ENCODE measurements at places on chromosomes 1 and 21.

- DNase-seq, result peak; percentile 2
These were observed 120.8 kb downstream of the LMO4 start for GRCh38 chr1:87449348-87449963.

DNA sequence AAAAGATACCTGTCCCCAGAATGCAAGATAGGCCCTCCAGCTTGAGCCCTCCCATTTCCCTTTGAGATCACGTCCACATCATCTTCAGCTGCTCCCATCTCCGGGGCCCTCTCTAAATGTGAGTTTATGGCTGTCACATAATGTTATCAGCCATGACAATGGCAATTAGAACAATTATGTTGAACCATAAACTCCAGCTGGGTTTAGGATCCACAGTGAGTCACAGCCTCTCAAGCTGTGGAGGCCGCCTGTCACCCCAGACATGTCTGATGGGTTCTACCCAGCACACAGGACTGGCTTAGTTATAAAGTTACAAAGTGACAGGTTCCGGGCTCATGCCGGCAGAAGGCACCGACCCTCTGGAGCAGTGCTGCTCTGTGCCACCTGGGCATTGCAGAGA lies 597.3 kb downstream of the PTPRU start:
- DNase-seq, result no peak

DNA sequence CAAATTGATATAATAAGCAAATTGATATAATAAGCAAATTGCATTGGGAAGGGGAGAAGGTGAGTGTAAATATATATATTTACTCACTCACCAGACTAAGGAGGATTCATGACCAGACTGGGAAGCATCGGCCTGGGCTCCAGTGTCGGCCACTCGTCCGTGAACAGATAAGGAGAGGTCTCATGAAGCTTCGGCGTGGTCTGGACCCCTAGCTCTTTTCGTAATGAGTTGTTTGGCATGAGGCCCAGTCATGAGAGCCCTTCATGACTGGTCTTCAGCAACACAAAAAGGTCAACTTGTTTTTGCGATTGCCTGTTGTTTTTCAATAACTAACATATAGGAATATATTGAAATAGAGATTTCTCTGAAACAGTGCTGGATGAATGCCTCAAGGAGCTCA lies 222.9 kb upstream of the KCNK2 start:
- DNase-seq, result no peak

GRCh38 chr1:104291156-104291555 lies 541.5 kb downstream of the AMY1C start:
- DNase-seq, result no peak

- DNase-seq, result no peak
These were observed 24.6 kb downstream of the WNT3A start for GRCh38 chr1:228031276-228031995.

- DNase-seq, result no peak
These were observed 12.1 kb downstream of the ARHGEF16 start for GRCh38 chr1:3466366-3467075.

DNA sequence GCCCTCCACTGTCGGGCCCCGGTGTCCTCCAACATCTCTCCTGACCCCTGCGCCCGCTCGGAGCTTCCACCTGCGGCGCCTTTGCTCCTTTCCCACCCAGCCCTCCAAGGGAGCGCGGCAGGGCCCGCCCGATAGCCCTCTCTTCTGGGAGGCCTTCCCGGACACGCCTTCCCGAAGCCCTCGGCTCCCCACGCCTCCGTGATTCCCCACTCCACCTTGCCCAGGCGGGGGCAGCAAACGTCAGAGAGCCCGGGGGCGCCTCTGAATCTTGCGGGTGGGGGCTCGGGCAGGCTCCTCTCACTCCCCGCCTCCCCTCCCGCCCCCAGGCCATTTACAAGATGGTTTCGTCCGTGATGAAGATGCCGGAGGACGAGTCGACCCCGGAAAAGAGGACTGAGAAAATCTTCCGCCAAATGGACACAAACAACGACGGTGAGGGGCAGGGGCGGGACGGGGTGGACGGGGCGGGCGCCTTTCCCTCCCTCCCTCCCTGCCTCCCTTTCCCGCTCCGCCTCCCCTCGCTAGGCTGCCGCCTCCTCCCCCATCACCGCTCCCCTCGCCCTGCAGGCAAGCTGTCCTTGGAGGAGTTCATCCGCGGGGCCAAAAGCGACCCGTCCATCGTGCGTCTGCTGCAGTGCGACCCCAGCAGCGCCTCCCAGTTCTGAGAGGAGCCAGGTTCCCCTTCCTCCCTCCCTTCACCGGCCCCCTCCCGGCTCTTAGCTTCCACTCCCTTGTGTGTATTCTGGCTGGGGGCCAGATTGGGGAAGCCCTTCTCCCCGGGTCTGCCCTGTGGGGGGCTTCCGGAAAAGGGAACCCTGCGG lies 7.1 kb downstream of the HPCA start:
- no peak for DNase-seq

- DNase-seq, result no peak
These were observed 149.9 kb downstream of the MRPL39 start for GRCh38 chr21:25457411-25457810.

- no peak for DNase-seq
These were observed 14.3 kb upstream of the SEC16B start for GRCh38 chr1:177984136-177984525.

GRCh38 chr21:46604329-46604974 lies 430 bp downstream of the S100B start:
- no peak for DNase-seq

- no peak for DNase-seq
These were observed 31.9 kb upstream of the LHX4 start for GRCh38 chr1:180198196-180198595.

DNA sequence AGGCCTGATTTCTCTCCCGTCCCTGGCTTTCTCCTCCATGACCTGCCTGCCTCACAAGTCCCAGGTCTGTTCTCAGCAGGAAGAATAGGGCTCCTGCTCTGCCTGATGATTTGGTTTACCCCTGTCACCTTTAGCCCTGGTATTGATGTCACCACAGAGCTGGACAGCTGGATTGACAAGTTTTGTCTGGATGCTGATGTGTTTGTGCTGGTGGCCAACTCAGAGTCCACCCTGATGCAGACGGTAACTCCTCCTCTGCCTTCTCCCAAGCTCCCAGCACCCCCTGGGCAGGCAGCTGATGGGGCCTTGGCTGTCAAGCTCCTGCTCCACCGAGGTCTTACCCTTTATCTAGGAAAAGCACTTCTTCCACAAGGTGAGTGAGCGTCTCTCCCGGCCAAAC lies 18.4 kb downstream of the MFN2 start:
- no peak for DNase-seq

- no peak for DNase-seq
These were observed 183.7 kb upstream of the RRP15 start for GRCh38 chr1:218101409-218101808.

DNA sequence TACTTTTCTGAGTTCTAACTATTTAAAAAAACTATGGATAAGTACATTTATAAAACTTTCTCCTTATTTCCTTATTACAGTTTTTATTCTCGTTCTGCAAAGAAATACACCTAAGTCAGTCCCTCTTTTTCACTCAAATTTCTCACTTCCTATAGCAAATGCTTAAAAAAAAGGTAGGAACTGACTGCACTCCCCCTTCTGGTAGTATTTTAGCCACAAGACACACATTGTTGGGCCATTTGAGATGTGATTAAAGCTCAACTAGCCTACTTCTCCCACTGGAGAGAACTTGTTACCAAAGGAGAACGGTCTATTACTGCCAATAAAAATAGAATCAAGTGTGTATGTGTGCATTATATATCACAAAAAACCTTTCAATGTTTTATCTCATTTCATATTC lies 521.9 kb upstream of the PRMT6 start:
- DNase-seq, result no peak

DNA sequence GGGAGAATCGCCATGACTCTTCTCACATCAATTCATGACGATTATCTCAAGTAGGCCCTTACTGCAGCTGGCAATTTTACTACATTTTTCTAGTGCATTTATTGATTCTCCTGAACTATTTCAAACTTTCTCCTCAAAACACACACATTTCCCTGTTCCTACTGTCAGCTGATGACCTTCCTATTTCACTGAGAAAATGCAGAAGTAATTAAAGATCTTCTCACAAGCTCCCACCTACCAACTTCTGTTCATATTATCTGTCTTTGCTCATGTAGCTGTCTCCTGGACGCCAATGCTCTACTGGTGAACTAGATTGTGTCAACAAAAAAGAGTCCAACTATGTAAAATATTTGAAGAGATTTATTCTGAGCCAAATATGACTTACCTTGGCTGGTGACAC lies 36.4 kb upstream of the FASLG start:
- no peak for DNase-seq

GRCh38 chr1:52814465-52814864 lies 28.1 kb upstream of the ZYG11A start:
- DNase-seq, result peak; percentile 15

Measured in keratinocyte (primary cell).